Kasumi-1 (cell line): ENCODE measurements at places on chromosomes 3 and 15.

- no peak for DNase-seq
These were observed 782.4 kb upstream of the ROBO1 start for GRCh38 chr3:80550174-80550573.

DNA sequence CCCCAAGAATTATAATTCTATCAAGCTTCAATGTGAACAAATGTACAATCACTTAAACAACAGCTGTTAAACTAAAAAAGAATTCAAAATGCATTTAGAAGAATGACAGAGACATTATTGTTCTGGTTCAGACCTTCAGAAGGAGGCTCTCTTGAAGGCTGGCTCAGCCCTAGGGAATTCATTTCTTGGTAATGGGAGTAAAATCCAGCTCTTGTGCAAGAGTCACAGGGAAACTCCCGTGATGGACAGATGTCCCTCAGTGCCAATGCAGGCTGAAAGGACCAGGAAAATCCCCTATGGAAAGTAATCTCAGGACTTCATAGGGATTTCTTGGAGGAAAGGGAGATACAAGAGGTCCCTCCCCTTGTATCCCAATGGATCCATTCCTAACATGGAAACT, 149.9 kb upstream of the STT3B start:
- no peak for DNase-seq

DNA sequence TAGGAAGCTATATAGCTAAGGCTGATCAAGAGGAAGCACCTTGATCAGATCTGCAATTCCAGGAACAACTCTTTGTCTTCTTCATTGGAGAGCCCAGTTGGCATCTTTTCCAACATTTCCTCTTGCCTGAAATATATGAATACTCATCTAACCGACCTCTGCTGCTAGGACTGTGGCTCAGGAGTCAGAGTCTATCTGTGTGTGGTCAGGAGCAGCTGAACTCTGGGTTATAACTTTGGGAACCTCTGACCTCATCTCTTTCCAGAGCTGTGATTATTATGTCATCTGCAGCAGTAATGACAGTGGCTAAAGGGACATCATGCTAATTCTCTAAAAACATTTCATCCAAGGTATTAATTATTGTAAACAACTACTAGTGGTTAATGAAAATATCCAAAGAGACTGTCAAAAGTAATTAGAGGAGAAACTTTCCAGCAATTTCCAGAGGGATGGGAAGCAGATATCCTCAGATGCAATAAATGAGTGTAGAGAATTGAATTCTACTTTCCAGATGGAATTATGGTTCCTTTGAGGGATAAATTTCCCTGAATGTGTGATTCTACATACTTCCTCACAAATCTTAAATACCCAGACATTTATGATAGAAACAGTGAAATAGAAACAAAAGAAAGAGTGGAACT, 11.5 kb upstream of the SPINK8 start:
- no peak for DNase-seq

DNA sequence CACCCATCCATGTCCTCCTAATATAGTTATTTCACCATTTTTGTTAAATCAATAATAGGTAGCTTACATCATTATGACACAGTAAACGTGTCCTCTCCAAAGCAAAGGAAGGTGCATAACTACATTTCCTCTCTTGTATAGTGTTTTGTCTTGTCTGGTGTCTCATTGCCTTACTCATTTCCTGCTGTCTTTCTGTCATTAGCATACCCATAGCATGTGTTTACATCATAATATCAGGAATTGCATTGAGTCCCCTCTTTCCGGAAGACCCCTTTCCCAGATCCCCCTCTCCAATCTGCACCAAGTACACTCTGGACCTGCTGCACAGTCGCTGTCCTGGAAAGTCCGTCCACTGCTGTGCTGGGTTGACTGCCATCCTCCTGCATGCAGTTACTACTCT, 47.9 kb downstream of the SOX14 start:
- no peak for DNase-seq

DNA sequence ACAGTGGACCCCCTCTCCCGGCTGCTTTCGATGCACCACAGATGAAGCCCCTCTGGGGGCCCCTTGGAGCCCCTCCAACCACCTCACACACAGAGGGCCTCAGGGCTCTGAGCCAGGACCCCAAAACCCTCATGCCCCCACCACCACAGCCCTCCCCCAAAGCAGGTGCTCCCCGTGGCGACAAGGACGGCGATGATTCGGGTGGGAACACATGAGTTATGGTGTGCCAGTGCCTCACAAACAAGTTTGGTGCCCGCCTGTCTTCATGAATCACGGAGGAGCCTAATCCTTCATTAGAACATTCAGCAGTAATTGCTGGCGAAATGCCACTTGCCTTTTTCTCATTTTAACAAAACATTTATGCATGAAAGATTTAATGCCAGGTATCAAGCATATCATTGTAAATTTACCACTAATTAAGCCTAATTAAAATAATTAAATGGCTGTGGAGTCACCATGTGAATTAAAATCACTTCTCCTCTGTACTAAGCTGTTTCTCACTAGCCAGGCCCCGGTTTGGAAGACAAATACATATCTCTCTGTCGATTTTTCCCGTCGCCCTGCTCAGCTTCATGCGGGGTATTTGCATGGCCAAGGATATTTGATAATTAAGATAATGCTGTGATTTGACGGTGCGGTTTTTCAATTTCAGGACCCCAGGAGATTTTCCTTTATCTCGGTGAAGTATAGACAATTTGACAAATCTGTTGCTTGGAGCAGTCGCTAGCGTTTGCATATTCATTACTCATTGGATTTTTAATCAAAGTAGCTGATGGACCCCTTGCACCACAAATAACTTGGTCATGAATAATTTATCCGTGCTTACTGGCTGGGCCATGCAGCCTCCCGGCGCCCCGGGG, 157.0 kb downstream of the TLE3 start:
- no peak for DNase-seq

DNA sequence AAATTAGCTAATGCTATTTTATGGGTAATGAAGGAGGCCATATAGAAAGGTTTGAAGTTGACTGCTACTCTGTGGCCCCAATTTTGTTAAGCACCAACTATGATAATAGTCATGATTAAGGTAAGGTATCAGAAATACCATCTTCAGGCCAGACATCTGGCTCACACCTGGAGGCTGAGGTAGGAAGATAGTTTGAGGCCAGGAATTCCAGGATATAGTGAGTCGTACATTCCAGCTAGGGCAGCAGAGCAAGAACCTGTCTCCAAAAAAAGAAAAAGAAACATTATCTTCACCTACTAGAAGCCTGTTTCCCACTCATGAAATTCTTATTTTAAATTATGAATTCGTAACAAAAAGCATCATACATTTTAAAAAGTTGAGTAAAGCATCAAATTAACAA, 64.4 kb downstream of the LRRC28 start:
- no peak for DNase-seq

GRCh38 chr3:189282189-189282588, 110.4 kb downstream of the TPRG1 start:
- no peak for DNase-seq

GRCh38 chr15:98543237-98543636, 105.1 kb upstream of the IGF1R start:
- no peak for DNase-seq

DNA sequence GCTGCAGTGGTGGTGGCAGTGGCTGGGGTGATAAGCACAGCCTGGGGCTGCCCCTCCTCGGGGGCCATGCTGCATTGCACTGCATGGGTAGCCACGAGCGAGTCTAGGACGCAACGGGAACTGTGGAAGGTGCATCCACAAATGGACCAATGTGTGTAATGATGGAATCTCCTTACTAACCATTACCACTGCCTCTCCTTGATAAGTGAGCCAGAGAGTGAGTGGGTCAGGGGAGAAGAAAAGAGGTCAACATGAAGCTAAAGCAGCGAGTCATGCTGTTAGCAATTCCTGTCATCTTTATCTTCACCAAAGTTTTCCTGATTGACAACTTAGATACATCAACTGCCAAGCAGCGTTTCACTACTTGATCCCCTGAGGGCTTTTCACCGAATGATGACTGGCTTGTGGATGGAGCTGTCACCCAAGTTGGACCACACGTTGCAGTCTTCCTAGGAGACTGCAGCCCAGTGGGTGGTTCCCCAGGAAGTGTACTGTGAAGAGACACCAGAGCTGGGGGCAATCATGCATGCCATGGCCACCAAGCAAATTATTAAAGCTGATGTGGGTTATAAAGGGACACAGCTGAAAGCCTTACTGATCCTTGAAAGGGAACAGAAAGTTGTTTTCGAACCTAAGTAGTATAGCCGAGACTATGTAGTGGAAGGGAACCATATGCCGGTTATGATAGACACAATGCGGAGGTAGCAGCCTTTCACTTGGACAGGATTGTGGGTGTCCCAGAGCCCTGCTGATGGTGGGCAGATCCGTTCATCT, 20.6 kb downstream of the SAMD7 start:
- no peak for DNase-seq

DNA sequence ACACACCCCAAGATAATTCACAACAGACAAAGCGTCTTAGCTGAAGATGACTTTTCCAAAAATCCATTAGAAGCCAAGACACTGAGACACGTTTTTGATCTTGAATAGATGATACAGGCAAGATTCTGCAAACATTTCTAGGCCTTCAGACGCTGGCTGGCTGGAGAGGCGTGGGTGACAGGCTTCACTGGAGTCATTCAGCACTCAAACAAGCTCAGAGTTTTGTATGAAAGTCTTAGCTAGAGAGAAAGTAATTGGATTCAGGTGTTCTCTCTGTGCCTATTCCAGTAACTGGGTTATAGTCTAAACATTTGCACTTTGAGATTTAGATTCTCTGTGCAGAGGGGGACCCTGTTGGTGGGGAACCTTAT, 147.7 kb upstream of the BHLHE40 start:
- peak; percentile 53 for DNase-seq

GRCh38 chr3:160806094-160806493, 50.1 kb downstream of the PPM1L start:
- DNase-seq = no peak

DNA sequence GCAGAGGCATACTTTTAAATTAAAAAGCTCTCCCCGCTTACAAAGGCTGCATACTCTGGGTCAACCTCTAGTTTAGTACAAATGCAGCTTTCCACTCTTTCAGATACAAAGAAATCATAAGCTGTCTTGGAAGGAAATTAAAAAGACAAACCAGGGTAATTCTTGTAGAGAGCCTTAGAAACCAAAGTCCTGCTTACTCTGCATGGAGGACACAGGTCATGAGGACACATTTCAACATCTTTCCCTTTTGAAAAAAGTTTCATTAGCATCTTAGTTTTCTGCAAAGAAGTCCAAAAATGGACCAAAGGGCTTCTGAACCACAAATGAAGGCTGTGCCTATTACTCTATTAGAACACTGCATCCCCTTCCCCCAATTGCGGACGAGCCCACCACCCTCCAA, 50.5 kb upstream of the WNT5A start:
- DNase-seq = no peak

DNA sequence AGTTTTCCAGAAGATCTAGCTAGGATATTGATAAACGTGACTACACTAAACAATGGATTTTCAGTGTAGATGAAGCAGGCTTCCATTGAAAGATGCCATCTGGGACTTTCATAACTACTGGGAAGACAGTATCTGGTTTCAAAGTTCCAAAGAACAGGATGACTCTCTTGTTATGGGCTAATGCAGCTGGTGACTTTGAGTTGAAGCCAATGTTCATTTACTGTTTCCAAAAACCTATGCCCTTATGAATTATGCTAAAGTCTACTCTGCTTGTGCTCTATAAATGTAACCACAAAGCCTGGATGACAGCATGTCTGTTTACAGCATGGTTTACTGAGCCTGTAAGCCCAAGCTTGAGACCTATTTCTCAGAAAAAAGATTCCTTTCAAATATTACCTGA, 245.4 kb downstream of the GBE1 start:
- no peak for DNase-seq

- no peak for DNase-seq
These were observed 1.2 kb upstream of the BAHD1 start for GRCh38 chr15:40439461-40439959.

DNA sequence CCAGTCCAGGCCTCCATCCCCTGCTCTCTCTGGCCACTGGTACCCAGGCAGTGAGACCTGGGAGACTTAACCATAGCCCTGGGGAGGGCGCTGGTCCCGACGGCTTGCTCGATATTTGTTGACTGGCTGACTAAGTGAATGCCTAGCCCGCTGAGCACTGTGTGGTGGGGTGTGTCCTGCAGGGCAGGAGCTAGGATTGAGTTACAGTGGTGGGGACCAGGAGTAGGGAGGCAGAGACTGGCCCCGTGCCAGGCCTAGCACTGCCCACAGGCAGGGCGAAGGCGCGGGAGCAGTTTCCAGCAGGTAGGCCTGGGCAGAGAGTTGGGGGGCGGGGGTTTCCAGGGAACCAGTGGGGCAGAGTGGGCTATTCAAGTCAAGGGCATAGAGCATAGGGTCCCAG, at the start of gene VILL:
VILL (plus strand) TSS at position 260 of the 400 bp plus-strand sequence. CDS start 2,887 bp downstream, outside the sequence.
- no peak for DNase-seq

GRCh38 chr3:11641683-11642430, 1.9 kb downstream of the VGLL4 start:
- DNase-seq = peak; percentile 28

DNA sequence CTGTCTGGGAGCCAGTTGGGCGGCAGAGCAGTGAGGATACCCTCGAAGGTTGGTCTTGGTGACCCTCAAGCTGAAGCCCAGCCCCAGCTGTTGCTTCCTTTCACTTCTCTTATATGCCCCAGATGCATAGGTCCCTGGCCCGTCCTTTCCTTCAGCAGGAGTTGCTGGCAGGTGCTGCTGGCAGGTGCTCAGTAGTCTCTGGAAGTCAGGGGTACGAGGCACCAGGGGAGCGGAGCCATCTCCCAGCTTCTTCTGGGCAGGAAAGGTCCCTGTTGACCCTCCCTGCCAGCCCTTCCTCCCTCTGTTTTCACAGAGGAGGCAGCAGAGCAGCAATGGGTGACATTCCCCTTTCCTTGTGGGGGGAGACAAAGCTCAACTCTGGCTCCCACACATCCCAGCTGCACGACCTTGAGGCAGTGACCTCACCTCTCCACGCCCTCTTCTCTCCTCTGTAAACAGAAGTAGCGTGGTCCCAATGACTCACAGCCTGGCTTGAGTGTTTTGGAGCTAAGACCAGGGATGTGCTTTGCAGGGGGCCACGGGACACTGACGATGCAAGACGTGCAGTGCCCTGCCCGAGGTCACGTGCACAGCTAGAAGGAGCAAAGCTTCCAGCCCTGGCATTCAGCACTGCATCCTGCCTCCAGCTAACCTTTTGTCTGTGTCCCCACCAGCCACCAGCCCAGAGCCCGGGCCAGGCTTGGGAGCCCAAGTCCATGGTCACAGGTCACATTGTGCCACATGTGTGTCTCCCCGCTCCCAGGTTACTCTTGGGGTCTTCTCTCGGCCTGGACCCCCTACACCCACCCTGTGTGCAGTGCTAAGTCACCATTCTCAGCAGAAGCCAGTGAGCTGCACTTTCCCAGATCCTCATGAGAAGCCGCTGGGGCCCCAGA, 49.7 kb downstream of the SLC6A6 start:
- no peak for DNase-seq

DNA sequence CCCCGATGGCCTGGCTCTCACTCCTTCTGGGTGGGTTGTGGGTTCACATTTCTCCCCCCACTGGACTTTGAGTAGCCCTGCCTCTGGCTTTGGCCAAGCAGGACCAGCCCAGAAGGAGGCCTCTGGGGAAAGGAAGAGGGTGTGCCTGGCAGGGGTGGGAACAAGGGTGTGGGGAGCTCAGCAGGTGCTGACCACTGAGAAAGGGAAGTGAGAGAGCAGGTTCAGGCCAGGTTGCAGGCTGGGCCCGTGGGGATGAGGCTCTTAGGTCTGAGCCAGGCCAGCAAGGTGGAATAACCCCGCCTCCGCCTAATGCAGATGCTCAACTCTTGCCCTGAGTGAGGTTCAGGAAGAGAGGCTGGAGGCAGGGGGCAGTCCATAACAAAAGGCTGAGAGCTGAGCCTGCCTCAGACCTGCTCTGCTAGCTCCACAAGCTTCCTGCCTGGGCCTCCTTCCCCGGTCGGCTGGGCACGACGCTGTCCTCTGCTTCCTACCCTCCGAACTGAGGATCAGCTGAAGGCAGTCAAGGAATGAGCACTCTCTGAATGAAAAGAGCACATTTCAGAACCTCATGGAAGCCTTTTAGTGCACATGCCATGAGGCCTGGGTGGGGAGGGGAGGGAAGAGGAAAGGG, 82.7 kb downstream of the TLE3 start:
- no peak for DNase-seq
